ENCODE measurements at places on chromosomes 3 and 15.
A peak's percentile ranks its signal among the peaks of the same experiment; 100 is the strongest.

DNA sequence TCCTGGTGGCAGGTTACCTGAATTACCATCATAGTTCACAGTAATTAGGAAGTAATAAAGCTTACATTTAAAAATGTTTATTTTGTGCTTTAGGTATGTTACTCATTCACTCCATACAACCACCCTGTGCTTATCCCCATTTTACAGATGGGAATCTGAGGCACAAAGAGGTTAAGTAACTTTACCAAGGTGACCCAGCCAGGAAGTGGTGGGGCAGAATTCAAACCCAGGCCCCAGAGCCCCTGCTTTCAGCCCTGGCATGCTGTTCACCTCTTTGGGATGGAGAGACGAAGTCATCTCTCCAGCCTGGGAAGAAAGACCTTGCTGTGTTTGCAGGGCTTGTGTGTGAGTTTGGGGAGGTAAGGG lies 285.6 kb upstream of the TPM1 start:
- no peak for ATAC-seq

- no peak for ATAC-seq
These were observed 287.6 kb downstream of the DIPK2A start for GRCh38 chr3:144259267-144259666.

DNA sequence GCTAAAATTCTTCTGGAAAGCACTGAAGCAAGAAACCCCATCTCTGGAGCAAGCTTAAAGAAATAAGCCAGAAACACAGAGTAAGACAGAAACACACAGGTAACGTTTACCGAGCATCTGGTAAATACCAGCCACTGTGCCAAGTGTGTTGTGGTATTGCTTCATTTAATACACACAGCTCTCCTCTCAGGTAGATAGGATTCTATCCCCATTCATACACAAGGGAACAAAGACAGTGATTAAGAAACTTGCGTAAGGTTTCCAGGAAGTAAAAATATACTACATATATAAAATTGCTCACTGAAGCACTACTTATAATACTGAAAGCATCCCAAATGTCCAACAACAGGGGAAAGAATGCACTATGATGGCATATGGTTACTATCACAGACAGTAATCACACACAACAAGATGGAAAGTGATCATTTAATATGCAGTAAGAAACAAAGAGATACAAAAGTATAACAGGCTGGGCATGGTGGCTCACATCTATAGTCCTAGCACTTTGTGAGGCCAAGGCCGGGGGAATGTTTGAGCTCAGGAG lies 27.5 kb downstream of the TAMM41 start:
- no peak for ATAC-seq

DNA sequence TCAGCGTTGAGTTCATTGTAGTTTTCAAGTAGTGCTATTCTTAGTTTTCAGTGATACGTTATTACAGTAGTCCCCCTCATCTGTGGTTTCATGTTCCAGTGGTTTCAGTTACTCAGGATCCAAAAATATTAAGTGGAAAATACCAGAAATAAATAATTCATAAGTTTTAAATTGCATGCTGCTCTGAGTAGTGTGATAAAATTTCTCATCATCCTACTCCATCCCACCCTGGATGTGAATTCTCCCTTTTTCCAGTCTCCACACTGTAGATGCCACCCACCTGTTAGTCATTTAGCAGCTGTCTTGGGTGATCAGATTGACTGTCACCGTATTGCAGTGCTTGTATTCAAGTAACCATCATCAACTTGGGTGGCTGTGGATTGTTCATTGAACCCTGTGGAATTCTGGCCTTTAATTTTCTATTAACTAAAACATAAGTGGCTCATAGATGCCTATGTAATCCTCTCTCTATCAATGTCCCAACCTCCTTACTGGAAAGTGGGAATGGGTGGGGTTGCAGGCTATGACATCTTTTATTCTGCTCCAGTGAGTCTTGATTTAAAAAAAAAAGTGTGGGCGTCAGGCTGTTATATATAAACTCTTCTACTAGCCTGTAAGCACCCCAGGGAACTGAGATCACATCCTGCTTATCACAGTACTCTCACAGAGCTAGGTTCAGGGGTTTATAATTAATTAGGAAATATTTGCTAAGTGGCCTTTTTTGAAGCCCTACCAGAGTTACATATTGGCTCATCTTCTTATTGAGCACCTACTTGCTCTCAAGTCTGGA lies 97.5 kb downstream of the CFAP20DC start:
- ATAC-seq = no peak

DNA sequence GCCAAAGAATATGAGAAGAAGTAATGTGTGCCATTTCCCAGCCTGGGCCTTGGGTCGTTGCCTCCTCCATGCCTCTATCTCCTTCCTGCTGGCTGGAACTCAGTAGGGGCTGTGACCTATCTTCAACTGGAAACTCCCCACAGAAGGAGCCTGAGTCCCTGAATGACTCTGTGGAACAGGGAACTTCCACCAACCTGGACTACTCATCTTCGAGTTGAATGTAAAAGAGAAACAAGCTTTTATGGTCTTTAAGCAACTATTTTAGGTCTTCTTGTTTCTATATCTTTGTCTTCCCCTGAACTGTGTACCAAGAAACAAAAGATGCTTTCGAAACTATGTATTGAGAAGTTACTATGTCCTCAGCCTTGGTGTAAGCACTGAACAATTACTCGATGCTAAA lies 355.3 kb upstream of the NR2F2 start:
- no peak for ATAC-seq

- no peak for ATAC-seq
These were observed 8.4 kb upstream of the RBSN start for GRCh38 chr3:15107075-15107947.

DNA sequence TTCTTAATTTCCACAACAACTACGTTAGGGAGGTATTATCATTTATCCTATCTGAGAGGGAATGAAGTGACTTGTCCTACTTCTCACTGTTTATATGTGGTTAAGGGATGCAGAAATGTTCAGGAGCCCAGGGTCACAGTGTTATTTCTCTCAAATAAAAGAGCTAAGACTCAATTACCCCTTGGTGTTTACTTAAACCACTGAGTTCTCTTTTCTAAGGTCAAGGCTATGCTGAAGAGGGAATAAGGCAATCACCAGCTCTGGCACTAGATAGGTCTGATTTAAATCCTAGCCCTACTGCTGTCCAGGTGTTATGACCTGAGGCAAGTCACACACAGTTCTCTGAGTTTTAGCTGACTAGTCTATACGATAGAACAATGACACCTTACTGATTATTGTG lies 35.7 kb upstream of the BCL6 start:
- ATAC-seq = no peak

GRCh38 chr3:71778353-71778752 lies 6.6 kb downstream of the PROK2 start:
- ATAC-seq = peak; percentile 70

GRCh38 chr3:72341920-72342319 lies 506.3 kb downstream of the SHQ1 start:
- no peak for ATAC-seq

GRCh38 chr3:46110701-46111493 lies 83.6 kb upstream of the XCR1 start:
- ATAC-seq = no peak

DNA sequence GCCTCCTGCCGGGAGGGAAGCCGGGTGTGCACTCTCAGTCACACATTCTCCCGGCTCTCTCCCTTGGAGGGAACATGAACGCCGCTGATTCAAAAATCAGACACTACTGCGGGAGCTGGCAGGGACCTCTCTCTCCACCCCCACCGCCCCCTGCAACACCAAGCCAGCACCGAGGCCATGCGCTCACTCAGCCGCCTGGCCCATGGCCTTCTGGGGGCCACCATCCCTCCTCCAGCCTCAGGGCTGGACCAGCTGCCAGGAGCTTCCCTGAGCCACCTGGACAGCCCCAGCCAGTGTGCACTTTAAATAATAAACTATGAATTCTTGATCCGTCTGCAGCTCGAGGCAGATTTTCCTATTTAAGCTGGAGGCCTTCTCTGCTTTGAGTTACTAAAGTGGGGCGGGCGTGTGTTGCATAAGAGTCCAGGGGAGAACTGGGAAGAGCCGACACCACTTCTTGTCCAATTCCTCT lies 30.6 kb downstream of the ADAMTS17 start:
- ATAC-seq = no peak

GRCh38 chr3:188446766-188447165 lies 292.8 kb downstream of the LPP start:
- ATAC-seq = no peak

DNA sequence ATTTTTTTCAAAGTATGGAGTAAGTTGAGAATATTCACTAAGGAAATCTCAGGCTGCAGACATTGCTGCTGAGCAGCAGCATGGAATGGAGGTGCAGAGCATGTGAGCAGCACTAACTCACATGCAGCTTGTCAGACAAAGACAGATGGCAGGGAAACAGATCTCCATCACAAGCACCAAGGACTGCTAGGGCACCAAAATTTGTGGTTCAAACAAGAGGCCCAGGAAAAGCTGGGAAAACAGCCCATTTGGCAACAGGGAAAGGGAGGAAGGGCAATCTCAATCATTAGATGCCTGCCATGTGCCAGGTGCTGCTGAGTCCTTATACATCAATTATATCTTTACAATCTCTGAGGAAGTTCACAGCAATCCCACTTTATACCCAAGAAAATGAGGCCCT lies 47.2 kb upstream of the EIF1B start:
- ATAC-seq = no peak

DNA sequence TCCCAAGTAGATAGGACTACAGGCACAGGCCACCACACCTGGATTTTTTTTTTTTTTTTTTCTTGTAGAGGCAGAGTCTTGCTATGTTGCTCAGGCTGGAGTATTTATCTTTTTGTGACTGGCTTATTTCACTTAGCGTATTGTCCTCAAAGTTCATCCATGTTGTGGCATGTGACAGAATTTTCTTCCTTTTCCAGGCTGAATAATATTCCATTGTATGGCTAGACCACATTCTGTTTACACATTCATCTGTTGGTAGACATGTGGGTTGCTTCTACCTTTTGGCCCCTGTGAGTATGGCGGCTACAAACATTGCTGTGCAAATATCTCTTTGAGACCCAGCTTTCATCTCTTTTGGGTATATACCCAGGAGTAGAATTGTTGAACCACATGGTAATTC lies 160.2 kb upstream of the SMAD3 start:
- no peak for ATAC-seq

DNA sequence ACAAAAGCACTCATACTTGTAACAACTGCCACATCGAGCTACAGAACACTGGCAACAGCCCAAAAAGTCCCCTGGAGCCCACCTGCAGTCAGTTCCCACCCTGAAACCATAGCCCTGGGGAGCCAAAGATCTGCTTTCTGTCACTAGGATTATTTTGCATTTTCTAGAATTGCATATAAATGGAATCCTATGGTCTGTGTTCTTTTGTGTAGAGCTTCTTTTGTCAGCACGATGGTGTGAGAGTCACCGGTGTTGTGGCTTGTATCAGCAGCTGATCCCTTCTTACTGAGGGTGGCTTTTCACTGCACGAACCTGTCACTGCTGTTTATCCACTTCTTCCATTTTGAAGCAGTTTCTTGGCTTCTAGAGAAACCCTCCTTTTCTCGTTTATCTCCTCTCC lies 60.1 kb upstream of the PRR23E start:
- no peak for ATAC-seq
